ENCODE measurements at places on chromosomes 6 and 20.

- DNase-seq, result no peak
These were observed 39.6 kb downstream of the ABHD12 start for GRCh38 chr20:25351024-25351360.

GRCh38 chr6:139367810-139368351, 6.6 kb downstream of the CITED2 start:
- no peak for DNase-seq

GRCh38 chr6:113969888-113970804, 802 bp downstream of the HDAC2 start:
- DNase-seq, result peak; percentile 39

GRCh38 chr6:150336299-150336698, 32.5 kb upstream of the IYD start:
- DNase-seq, result no peak

- no peak for DNase-seq
These were observed 60.5 kb upstream of the SNAP91 start for GRCh38 chr6:83769413-83769812.

DNA sequence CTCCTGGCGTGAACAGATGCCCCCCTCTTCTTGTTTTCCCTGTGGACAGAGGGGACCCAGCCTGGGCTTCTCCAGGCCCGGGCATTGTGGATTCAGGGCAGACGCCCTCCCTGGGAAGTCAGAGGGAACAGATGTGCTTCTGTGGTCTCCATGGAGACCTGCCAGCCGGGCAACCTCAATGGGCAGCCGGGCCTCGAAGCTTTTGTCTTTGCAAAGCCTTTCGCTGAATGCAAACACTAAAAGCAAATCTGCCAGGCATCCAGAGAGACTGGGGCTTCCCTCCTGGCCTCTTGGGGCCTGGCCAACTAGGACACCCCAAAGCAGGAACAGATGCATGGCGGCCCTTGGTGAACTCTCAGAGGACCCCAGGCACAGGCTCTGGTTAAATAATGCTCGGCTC, 370.0 kb upstream of the SULF2 start:
- DNase-seq, result no peak

DNA sequence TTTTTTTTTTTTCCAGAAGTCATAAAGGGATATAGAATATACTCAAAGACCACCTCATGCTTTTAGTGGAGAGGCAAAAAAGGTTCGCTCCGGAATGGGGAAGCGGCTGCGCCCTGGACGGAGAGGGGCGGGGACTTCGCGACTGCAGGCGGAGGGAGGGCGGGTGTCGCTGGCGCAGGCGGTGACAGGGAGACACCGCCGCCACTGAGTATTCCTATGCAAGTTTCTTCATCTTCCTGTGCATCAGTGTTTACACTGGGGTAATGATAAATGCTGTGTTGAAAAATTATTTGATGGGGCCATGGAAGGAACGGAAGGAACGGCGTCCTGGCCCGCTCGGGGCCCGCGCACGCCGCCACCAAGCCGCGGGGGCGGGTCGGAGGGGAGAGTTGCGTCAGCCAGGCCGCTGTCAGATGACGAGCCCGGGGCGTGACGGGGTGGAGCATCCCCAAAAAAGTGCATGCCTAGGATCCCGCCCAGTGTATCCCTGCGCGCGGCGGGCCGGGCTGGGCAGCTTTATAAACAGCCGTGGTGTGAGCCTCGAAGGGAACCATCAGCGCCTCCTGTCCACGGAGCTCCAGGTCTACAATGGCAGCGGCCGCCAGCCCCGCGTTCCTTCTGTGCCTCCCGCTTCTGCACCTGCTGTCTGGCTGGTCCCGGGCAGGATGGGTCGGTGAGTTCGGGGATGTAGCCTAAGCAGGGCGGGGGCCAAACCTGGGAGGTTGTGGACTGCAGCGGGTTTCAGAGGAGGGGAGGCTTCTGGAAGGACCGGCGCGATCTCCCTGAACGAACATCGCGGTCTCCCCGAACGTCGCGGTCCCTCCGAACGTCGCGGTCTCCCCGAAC, at the start of gene ULBP1:
Gene ULBP1 (plus strand): TSS at position 482 of the 846 bp plus-strand sequence. CDS start 107 bp downstream, at position 589.
- DNase-seq, result peak; percentile 37

DNA sequence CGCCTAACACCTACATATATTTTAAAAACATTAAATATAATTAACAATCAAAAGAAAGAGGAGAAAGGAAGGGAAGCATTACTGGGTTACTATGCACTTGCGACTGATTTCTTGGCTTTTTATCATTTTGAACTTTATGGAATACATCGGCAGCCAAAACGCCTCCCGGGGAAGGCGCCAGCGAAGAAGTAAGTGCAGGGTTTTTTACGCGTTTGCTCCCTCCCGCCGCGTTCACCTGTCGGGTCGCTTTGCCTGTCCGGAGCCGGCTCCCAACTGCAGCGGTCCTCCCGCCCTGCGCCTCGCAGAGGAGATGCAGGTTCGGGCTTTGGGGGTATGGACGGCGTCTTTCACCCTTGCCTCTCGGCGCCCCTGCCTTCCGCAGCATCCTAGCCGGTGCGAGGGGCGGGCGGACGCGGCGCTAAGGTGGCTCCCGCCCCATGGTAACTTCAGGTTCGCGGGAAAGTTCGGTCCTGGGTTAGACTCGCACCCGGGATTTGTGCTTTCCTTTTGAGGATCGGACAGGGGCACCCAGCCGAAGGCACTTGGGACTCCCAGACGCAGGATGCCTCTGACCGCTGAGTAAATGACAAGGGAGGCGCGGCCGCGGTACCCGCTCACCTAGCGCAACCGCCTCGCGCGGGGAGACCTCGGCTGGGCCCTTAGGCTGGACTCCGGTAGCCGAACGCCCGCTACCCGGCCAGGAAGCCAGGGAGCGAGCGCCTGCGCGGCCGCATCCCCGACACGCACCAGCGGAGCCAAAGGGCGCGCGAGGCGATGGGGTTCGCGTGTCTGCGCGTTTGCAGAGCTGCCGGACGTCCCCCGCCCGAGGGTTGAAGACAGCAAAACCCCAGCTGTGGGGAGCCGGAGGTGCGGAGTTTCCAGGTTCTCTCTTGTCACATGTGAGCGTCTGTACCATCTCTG, 891 bp downstream of the RSPO3 start:
- no peak for DNase-seq

DNA sequence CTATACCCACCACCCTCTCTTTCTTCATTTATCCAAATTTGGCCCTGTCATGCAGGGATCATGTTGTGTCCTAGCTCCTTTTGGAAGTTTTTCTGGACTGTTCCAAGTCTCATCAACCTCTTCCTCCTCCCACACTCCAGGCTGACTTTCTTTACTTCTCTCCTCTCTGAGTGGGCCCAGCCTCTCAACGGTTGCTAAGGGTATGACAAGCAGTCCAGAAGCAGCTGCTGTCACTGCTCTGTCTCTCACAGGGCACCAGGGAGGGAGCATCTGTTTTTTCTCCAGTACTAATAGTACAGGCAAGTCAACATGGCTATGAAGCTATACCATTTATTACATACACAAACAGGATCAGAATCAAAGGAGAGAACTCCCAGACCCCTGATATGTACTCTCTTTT, 8.2 kb downstream of the NT5DC1 start:
- DNase-seq, result no peak

DNA sequence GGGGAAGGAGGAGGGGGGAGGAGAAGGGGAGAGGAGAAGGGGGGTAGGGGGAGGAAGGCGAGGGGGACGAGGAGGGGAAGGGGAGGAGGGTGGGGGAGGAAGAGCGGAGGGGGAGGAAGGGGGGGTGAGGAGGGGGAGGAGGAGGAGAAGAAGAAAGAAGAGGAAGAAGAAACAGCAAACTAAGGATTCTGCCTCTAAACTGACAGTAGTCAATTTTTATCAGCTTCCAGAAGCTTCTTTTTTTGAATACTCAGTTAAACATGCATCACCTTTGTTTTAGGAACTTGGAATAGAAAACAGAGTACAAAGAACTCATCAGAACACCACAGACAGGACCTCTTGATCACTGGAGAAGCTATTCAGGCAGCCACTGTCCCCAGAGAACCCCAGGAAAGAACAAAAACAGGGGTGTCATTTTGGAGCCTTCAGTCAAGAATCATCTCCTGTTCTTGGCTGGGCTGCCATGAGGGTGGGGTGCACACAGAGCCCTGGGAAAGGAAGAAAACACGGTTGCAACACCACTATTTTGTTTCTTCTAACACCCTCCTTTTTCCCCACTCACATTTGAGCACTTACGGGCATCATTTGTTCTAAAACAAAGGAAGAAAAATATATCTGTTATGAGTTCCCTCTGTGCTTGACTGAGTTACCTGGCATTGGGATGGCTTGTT, 67.4 kb downstream of the TMEM170B start:
- no peak for DNase-seq

- no peak for DNase-seq
These were observed 108.0 kb upstream of the FAM184A start for GRCh38 chr6:119186490-119186889.

GRCh38 chr6:95978230-95978629, 37.5 kb upstream of the FUT9 start:
- no peak for DNase-seq

DNA sequence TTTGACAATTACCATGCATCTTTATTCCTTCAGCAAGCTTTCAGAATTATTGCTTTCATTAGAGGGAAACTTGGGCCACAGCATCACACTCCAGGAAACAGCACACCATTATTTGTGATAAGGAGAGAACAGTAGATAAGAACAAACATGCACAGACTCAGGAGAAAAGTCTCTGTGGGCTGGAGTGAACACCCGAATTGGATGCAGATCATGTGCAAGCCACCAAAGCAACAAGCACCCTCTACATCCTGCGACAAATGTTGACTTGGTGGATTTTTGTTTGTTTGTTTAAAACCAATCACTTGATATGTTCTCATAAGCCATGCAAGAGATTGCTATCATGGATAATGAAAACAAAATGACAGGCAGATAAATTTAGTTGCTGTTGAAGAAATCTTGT, 67.7 kb upstream of the ZFP64 start:
- no peak for DNase-seq

DNA sequence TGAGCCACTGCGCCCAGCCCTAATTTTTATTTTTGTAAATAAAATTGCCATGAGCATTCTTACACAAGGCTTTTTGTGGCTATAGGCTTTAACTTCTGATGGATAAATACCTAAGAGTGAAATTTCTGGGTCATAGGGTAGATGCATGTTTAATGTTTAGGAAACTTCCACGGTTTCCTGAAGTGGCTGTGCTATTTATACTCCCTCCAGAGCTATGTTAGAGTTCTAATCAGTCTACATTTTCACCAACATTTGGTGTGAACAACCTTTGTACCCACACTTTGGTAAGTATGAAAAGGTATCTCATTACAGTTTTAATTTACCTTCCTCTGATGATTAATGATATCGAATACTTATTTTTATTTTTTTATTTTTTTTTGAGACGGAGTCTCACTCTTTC, 6.1 kb upstream of the MAS1 start:
- DNase-seq, result no peak

DNA sequence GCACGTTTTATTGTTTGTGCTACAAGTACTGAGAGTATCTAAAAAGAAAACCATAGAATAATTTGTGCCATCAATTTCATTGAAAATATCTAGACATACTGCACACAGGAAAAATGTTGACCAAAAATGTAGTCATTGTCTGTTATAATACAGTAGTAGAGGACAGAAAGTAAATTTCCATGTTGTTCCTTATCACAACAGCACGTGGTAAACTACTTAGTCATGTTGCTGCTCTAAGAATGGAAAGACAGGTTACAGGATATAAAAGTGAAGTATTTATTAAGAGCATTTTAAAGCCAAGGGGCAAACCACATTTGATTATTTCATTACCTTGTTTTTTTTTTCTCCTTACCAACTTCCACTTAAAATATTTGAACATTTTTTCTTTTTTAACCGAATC, 89.0 kb upstream of the CEP85L start:
- no peak for DNase-seq

GRCh38 chr20:24503352-24503931, 34.0 kb downstream of the SYNDIG1 start:
- no peak for DNase-seq

DNA sequence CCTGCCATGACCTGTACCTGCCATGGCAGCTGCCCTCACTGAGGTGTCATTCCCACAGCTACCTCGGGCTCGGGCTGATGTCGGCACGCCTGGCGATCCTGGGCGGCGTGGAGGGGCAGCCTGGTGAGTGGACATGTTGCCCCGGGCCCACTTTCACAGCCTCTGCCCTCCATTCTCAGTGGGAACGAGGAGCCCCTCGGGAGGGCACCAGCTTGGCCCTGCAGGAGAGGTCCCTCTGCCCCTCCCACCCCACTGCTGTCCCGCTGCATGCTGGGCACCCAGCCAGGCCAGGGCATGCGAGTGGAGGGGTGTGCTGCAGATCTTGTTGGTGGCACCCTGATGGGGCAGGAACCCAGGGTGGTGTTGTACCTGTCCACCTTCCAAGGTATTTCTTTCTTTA, 23.0 kb downstream of the ENTPD6 start:
- no peak for DNase-seq

DNA sequence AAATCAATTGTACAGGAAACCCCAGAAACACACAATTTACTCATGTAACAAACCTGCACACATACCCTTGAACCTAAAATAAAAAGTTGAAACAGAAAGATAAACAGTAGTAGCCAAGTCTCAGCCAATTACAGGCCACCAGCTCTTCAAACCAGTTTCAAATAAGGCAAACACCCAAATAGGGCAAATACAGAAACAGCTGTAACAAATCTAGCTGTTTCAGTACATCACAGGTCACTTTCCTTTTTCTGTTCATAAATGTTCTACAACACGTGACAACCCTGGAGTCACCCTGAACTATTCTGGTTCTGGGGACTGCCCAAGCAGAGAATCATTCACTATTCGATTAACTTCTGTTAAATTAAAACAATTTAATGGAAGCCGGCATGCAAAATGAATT, 329.0 kb downstream of the GJA1 start:
- no peak for DNase-seq

GRCh38 chr6:52389264-52389625, 27.3 kb downstream of the PAQR8 start:
- no peak for DNase-seq

DNA sequence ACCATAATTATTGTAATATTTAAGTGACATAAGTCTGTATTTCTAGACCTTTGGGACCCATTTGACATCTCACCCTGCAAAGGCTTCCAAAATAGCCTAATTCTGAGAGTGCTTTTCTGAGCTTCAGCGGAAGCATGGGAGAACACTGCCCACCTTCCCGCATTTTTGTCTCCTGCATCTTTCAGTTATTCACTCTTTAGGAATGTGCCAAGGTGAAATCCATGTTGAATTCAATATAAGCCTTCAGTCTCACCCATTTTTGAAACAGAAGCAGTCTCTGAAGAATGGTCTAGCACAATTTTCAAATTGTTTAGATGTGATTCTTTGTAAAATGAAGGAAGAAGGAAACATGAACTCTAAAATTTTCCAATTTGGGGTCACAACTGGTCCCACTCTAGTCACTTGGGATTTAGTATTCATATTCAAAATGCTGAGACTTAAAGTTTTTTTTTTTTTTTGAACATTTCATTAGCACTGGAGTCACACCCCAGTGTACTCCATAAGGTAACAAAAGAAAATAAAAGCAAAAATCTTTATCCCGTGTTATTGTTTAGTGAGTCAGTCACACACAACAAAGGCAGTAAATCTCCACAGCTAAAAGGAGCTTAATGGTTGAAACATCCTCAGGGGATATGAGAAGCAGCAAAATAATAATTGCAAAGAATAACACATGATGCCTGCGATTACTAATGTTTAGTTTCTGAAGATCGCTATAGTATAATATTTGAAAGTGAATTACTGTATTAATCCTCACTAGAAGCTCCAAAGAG, 479.9 kb upstream of the BTBD3 start:
- no peak for DNase-seq
